ENCODE measurements at places on chromosomes 12 and 14.

- DNase-seq = no peak
These were observed 17.9 kb upstream of the ETFBKMT start for GRCh38 chr12:31641509-31642090.

DNA sequence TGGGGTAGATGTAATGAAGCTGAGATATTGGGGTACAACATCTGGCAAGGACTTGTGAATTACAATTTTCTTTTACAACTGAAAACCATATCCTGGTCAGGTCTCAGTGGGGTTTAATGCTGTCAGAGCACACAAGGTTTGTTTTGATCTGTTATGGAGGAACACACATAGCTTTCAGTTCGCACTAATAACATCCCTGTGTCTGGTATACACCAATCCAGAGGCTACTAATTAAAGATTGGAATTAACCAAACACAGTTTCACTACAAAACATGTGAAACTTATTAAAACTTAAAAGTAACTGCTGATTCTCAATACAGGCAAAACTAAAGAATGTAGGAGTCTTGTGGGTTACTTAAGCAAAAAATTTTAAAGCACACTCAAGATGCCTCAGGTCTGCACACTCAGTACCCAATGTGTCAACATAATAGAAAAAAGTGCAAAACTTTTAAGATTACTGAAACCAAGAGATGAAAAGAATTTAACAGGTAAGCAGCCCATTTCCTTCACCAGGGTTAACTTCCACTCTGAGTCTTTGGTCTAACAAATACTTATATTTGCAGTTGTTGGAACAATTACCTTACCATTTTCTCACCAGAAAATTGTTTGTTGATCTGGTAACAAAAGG, 77.4 kb downstream of the LLPH start:
- DNase-seq = no peak

- DNase-seq = no peak
These were observed 3.4 kb downstream of the TXNRD1 start for GRCh38 chr12:104218935-104219334.

- DNase-seq = no peak
These were observed 5.6 kb downstream of the GMFB start for GRCh38 chr14:54483073-54483745.

DNA sequence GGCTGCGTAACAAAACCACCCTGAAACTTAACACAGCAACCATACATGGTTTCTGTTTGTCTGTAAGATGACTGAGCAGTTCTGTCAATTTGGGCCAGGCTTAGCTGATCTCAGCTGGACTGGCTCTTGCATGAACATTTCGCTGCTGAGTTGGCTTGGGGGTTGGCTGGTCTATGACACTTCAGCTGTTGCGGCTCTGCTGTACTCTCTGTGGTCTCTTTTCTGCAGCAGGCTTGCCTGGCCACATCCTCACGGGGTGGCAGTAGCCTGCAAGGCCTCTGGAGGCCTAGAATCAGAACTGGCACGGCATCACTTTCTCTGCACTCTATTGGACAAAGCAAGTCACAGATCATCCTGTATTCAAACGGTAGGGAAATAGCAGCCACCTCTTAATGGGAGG, 216.2 kb downstream of the BCL11B start:
- no peak for DNase-seq

- DNase-seq = no peak
These were observed 84.6 kb downstream of the ESR2 start for GRCh38 chr14:64209444-64210131.

- DNase-seq = no peak
These were observed 3.5 kb downstream of the PKP2 start for GRCh38 chr12:32893043-32893442.

DNA sequence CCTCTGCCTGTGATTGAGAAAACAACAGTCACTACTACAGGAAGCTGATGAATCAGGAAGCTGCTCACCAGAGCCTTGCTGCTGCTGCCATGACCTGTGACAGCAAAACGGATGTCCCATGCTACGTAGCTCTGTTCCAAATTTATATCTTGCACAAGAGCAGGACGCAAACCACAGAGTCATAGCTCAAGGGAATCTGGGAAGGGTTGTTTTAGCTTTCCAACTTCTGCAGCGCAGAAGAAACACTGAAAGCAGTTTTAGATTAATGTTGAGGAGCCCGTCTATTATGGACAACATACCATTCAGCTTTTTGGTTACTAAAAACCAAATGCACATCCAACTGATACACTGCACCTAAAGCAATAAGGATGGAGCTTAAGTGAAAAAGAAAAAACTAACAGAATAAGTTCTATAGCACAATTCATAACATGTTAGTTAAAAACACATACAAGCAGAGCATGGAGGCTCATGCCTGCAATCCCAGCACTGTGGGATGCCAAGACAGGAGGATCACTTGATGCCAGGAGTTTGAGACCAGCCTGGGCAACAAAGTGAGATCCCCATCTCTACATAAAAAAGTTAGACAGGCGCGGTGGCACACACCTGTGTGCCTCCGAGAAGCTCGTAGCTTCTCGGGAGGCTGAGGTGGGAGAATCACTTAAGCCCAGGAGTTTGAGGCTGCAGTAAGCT, 1.7 kb upstream of the ANKRD33 start:
- DNase-seq = no peak

DNA sequence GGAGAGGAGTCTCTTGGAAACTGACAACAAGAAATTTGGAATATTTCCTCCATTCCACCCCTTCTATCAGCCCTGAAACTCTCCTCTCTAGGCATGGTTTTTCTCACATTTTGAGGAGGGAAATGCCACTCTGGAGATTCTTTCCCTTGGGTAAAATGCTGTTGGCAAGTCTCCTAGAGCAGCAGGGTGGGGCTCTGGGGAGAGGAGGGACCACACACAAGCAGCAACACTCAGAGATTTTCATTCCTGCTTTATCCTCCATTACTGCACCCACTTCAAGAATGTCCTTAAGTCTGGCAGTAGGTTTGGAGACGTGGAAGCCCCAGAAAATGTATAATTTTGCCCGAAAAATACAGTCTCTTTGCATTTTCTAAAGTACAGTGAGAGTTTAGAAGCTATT, 130.8 kb upstream of the FLRT2 start:
- DNase-seq = no peak

- DNase-seq = peak; percentile 30
These were observed 41.3 kb downstream of the MED13L start for GRCh38 chr12:116236148-116236731.

- DNase-seq = no peak
These were observed 2.7 kb downstream of the C2CD5 start for GRCh38 chr12:22541496-22542155.

GRCh38 chr14:43207189-43207588, 1299.9 kb downstream of the FSCB start:
- DNase-seq = no peak

DNA sequence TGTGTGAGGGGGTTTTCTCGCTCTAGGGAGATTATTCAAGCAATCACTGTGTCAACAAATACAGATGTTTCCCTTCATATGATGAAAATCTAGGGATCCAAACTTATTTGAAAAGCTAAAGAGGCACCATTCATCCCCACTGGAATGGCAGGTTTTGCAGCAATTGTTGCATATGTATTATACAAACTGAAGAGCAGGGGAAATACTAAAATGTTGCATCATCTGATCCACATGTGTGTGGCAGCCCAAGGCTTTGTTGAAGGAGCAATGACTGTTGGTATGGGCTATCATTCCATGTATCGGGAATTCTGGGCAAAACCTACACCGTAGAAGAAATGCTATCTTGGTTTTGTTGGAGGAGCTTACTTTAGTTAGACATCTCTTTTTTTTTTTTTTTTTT, 4.1 kb upstream of the PRPF40B start:
- no peak for DNase-seq

DNA sequence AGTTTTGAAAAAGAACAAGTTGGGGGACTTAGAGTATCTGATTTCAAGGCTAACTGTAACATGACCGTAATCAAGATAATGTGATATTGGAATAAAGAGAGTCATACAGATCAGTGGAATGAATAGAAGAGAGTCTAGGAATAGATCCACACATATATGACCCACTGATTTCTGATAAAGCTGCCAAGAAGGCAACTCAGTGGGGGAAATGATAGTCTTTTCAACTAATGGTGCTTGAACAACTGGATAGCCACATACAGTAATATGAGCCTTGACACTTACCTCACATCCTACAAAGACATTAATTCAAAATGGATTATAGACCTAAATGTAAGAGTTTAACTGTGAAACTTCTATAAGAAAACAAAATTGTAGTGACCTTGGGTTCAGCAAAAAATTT, 3.8 kb downstream of the PRKCH start:
- no peak for DNase-seq

DNA sequence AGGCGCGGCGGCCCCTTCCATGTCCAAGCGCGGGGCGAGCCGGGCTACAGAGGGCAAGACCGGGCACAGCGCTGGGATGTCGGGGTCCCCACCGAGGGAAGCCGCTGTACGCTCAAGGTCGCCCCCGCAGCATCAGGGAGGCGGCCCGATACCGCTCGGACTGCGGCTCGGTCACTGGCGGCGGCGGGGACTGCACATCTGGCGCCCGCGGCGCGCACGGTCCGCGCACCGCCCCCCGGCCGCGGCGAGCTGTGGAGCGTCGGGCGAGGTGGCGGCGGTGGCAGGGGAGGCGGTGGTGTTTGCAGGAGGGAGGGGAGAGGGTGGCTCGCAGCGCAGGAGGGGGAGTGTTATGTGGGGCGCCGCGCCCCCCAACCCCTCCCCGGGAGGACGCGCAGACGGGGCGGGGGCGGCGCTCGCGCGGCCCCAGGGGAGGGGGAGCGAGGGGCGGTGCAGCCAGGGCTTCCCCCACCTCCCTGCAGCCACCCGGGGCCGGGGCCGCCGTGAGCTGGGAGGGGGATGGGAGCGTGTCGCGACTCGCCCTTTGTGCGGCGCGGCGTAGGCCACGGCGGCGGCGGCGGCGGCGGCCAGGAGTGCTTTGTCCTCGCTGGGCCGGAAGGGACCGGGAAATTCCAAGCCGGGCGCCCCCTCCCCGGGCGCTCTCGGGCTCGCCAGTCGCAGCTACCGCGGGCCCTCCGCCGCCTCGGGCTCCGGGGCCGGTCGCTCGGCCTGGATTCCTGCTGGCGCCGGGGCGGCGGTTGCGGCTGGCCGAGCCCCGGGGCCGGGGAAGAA, at the start of gene NUAK1:
TSS of gene NUAK1 (minus strand) at position 322 of the 789 bp plus-strand sequence. CDS start at position 21, 301 bp downstream.
- DNase-seq = peak; percentile 35

DNA sequence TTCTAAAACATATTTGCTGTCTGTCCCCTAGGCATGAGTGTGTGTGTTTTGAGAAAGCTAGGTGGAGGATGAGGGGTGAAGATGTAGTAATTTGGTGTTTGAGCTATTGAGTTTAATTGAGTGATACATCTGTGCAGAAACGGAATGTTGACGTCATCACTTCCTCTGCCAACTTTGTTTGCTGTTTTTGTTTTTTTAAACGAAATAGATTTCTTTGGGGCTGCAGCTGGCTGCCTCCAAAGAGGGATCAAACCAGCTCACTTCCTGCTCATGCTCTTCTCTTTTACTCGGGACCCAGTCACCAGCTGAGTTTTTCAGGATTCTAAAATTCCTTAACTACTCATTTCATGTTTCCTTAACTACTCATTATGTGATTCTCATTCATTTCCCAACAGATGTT, 19.5 kb upstream of the CRACR2A start:
- DNase-seq = no peak

- DNase-seq = peak; percentile 71
These were observed 45.8 kb upstream of the BATF start for GRCh38 chr14:75476274-75476995.

DNA sequence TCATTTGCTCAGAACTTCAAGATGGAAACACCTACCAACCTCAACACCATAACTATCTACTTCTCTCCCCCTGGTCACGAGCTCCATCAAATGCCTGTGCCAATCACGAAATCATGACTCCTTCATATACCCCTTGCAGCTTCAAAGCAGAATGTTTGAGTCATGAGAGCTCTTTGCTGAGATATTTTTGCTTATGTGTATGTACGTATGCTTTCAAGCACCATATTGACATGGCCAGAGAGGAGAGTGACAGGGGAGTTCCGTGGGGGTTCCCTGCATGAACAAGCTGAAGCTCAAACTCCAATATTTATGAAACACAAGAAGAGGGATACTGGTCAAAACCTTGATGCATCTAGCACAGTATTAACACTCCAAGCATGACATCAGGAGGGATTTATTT, 374.4 kb downstream of the DPF3 start:
- DNase-seq = no peak

GRCh38 chr14:100375266-100375962, 52.3 kb downstream of the SLC25A47 start:
- no peak for DNase-seq

DNA sequence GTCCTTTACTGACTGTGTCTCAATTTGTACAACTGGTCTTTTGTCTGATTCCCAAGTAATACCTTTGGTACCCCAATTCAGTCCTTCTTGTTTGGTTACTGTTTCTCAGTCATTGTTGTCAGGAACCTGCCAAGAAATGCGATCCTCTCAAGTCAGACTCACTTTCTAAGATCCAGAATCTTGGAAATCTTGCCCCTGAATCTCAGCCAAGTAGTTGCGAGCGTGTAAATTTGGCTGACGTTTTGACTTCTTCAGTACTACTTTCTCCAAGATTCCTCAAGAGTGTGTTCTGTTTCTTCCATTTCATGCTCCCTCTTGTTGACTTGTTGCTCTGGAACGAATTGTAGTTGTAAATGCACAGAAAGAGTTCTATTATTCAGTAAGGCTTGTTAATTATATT, 114.0 kb downstream of the MSRB3 start:
- no peak for DNase-seq

- DNase-seq = no peak
These were observed 4.5 kb upstream of the AQP2 start for GRCh38 chr12:49946086-49946485.

GRCh38 chr12:28870839-28871440, 278.1 kb upstream of the FAR2 start:
- no peak for DNase-seq

GRCh38 chr12:99157946-99158345, 489.6 kb upstream of the GARIN6 start:
- DNase-seq = no peak

DNA sequence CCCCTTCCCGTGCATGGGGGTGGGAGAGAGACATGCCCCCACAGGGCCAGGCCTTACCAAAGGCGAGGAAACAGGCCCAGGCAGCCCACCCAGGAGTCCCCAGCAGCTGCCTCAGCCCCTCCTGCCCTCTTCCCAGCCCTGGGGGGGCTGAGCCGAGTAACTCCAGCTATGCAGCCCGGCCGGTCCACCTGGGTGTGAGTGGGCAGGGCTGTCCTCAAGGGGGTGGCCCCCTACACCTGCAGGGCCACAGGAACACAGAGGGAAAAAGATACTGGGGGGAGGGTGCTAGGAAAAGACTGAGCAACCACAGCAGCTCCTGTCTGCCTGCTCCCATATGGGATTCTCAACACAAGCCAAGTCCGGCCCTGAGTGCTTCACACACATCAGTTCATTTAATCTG, 7.6 kb downstream of the FIGNL2 start:
- DNase-seq = no peak
